ENCODE measurements at places on chromosomes 1 and 21.
A peak's percentile ranks its signal among the peaks of the same experiment; 100 is the strongest.

- peak; percentile 83 for DNase-seq
Measured at GRCh38 chr1:23376890-23377811, 7.5 kb upstream of the ZNF436 start.

DNA sequence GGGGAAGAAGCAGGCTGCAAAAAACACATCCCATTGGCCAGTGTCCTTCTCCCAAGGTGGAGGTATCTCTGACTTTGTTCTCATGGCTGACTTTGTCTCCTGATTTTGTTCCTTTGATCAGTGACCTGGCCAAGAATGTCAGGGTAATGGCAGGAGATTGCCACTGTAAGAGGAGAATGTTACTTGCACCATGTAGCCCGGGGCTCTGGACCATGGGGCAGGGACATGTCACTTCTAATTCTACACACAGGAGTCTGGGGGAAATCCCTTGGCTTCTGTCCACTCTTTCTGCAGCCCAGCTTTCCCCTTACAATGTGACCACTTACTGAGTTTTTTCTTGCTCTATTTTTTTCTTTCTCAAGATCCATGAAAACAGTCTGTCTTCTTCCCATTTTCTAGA lies 87.7 kb upstream of the LRRN2 start:
- DNase-seq: no peak

DNA sequence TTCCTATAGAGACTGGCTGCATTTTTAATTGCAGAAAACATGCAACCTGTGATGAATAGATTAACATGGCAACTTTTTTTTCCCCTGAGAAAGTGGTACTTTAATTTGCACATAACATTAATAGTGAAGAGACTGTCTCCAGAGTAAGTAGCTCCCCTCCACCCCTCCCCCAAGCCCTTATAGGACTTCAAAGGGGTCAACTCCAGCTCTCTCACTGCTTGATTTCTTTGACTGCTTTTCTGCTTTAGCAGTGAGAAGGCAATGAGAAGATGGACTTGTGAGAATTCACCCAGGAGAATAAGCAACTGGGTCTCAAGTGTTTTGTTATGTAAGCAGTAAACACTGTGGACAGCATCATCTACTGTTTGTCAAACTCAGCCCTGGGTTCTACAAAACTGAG lies 355.0 kb downstream of the CAMTA1 start:
- DNase-seq: no peak

- DNase-seq: no peak
Measured at GRCh38 chr1:153795330-153795837, 20.2 kb downstream of the SLC27A3 start.
